ENCODE measurements at places on chromosomes 4 and X.

GRCh38 chr4:76420762-76421581, at the start of gene CCDC158:
Gene CCDC158 (minus strand): TSS chr4:76421141. CDS start chr4:76403207, 17,934 bp downstream.
- DNase-seq = no peak

DNA sequence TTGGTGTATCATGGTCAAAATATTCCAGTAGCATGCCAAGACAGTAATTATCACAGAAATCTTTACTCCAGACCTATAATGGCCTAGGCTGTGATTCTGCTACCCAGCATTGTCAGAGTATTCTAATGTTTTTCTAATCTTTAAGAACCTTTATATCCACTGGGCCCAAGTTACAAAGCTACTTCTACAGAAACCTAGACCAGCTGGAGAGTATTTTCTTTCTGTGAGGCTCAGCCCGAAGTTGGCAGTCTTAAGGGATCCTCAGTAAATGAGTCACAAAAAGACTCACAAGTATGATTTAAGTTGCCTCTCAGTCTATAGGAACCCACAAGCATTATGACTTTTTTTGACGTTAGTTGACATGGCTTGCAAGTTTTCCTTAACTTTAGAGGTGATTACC, 638.5 kb upstream of the FAM241A start:
- DNase-seq = no peak

DNA sequence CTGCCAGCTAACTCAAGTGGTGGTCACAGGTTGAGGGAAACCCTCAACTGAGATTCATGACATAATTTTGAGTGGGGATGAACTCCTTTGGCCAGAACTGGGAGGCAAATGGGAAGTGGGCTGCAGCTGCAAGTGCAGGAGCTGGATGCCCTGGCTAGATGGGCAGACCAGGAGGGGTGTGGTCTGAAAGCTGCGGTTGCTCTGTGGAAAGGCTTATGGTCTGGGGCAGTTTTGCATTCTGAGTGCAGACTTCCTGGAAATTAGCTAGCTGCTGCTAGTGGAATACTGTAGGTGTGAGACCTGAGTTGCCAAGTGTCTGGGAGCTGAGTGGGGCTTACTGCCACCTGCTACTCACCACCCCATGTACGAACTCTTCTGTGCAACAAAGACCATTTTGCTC, 52.1 kb upstream of the NAP1L2 start:
- DNase-seq = no peak

- DNase-seq = no peak
These were observed 204.9 kb downstream of the GBA3 start for GRCh38 chr4:22897520-22898108.

DNA sequence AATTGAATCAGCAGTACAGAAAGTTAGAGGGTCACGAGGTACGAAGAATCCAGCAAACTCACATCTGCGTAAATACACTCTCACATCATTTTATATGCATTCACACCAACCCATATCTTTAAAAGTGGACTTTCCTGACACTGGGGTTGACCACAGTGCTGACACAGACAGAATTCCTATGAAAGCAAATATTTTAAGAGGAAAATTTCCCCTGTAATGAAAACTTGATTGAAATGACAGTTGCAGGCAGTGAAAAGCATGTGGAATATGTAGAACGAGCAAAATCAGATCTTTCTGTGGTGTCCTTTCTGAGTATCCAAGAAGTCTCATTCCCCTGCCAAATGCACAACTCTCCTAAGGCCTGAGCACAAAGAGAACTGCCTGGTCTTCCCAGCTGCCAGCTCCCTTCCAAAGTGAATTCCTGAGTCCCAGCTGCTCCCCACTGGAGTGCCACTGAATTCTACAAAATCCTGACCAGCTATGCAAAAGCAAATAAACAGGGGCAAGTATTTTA, 50.5 kb upstream of the FAM9C start:
- no peak for DNase-seq

DNA sequence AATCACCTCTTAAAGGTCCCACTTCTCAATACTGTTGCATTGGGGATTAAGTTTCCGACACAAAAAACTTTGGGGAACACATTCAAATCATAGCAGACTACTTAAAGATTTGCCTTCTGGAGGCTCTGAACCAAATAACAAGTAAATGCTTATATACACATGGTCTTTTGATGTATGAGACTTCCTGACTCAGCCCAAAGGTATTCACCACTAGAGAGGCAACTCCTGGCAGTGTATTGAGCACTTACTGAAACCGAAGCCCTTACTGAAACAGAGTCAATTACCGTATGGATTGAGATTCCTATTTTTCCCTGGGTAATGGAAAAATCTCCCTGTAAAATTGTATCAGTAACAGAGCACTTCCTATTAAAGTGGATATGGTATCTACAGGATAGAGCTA, 45.4 kb downstream of the ZCCHC13 start:
- peak; percentile 31 for DNase-seq

- no peak for DNase-seq
These were observed 17.0 kb downstream of the HELT start for GRCh38 chr4:185035284-185035683.

DNA sequence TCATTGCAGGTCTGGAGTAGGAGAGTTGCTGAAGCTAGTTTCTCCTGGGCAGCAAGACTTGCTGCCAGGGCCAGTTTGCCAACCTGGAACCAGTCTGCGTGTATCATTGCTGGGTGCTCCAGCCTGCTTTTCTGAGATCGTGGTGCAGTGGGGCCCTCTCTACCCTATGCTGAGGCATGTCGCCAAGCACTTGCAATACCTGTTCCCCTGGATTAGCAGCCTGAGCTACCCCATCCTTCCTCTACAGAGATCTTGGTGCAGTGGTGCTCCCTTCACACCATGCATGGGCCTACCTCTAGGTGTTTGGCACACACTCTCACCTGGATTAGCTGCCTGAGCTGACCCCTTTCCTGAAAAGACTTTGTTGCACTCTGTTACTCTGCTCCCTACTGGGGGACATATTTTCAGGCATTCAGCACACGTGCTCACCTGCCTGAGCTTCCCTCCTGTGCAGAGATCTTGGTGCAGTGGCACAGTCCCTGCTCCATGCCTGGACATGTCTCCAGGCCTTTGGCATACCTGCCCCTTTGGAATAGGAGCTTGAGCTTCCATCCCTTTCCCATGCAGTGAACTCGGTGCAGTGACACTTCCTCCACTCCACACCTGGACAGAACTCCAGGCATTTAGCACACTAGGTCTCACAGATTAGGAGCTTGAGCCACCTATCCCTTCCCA, 133.7 kb upstream of the CXCL13 start:
- DNase-seq = no peak

GRCh38 chrX:108309144-108309543, 129.1 kb downstream of the COL4A6 start:
- no peak for DNase-seq

DNA sequence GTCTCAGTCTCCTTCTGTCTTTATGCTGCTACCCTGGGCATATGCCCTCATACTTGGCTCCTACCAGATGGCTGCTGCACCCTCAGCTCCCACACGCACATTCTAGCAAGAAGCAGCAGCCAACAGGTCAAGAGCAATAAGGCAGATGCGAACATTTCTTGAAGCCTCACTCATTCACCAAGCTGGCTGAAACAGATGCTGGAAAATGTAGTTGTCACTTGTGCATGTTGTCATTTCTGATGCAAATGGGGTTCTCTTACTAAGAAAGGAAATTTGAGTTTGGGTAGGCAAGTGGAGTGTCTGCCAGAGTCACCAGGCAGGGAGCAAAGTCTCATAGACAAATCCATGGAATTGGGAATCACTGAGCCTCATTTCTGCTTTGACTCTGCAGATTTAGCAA, 57.4 kb upstream of the SORBS2 start:
- DNase-seq = no peak

DNA sequence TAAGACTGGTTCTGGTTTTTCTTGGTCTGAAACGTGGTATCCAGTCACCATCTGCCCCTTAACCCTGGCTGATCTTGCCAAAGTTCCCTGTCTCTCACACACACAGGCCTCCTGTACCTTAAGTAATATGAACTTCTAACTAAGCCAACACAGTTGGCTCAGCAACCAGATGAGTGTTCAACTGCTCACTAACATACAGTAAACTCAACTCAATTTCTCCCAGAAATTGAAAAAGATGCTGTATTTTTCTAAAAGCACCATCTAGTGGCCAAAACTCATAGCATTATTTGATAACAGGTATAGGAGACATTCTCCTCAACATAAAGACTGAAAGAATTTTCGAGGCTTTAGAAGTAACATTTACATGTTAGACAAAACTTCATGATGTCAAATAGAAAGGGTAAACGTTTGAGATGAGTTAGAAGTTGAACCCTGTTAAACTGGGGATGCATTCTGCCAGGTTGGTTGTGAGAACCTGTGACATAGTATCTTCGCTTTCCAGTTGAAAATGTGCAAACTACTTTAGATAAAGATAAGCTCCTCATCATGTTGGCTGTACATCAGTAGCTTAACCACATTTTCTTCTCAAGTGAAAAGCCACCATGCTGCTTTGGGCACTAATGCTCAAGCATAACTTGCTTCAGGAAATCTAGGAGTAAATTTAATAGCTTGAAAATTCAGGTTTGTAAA, 31.2 kb downstream of the CCNI start:
- DNase-seq = no peak

- no peak for DNase-seq
These were observed 66.7 kb downstream of the FAM120C start for GRCh38 chrX:54116391-54116790.

DNA sequence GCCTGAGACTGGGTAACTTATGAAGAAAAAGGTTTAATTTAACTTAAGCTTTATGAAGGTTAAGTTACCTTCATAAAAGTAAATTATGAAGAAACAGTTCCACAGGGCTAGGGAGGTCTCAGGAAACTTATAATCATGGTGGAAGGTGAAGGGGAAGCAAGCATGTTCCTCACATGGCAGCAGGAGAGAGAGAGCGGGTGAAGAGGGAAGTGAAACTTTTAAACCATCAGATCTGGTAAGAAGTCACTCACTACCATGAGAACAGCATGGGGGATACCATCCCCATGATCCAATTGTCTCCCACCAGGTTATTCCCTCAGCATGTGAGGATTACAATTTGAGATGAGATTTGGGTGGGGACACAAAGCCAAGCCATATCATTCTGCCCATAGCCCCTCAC, 944.7 kb upstream of the NDST4 start:
- DNase-seq = no peak

GRCh38 chrX:22135171-22135711, 103.1 kb downstream of the PHEX start:
- DNase-seq = peak; percentile 61

DNA sequence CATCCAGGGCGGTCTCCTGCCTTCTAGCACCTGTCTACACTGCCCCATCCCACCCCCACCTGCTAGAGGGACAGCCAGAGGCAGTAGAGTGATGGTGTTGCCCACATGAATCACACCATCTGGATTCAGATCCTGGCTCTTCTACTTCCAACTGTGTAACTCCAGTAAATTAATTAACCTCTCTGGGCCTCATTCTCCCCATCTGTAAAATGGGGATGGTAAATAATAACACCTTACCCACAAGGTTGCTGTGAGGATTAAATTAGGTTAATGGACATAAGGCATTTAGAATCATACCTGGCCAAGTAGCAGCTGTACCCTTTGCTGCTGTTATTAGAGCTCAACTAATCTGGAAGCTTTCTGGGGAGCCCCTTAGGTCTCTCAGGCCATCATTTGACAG, 149.6 kb upstream of the BCOR start:
- no peak for DNase-seq

GRCh38 chrX:17802756-17803155, 58.3 kb downstream of the RAI2 start:
- DNase-seq = no peak

DNA sequence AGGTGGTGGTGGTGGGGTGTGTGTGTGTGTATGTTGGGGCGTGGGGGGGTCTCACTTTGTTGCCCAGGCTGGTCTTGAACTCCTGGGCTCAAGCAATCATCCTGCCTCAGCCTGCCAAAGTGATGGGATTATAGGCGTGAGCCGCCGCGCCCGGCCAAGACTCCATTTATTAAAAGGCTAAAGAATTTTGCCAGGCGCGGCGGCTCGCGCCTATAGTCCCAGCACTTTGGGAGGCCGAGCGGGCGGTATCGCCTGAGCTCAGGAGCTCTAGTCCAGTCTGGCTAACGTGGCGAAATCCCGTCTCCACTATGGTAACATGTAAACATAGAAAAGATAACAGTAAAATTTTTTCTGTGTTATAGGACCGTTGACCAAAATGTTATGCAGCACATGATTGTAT, 3.7 kb upstream of the UBA1 start:
- DNase-seq = no peak

- DNase-seq = no peak
These were observed 678.3 kb upstream of the NR3C2 start for GRCh38 chr4:149120331-149121022.

- DNase-seq = no peak
These were observed 1.8 kb downstream of the TBC1D25 start for GRCh38 chrX:48541140-48541814.

GRCh38 chr4:184628103-184628502, 21.1 kb downstream of the CASP3 start:
- DNase-seq = no peak

DNA sequence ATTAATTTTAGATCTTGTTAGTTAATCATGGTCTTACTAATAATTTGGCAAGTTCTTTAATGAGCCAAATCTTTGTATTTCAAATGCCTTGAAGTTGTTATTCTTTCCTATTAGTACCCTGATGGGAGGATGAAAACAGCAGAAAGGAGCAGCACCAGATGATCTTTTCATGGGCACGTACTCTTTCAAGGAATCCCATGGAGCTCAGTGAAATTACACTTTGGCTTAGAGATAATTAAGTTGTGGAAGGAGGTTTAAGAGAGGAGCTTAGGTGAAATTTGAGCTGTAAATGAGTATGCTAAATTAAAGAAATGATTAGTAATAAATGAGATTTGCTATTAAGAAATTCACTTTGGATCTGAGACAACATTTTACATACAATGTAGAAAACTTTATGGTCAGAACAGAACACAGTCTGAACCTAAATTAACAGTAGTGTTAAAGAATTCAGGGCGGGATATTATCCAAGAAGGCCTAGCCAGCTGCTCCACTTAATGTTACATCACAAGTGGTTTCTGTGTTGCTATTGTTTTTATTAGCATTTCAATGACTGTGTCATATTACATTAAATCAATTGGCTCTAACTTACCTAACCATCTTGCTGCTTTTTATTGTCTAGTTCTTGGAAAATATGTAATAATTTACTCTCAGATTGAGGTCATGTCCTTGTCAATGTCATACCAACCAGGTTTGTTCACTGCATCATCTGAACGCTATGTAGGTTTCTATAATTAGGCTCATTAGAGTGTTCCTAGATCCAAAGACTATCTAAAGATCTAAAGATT, 3.9 kb downstream of the MTHFD2L start:
- no peak for DNase-seq

All from kidney epithelial cell (primary cell).